Stimulated activated CD4-positive, alpha-beta T cell treated with anti-CD3 and anti-CD28 coated beads, Interleukin-4, amount 100 ng/mL, for 24 hours (primary cell): ENCODE measurements at places on chromosomes 6 and 20.

DNA sequence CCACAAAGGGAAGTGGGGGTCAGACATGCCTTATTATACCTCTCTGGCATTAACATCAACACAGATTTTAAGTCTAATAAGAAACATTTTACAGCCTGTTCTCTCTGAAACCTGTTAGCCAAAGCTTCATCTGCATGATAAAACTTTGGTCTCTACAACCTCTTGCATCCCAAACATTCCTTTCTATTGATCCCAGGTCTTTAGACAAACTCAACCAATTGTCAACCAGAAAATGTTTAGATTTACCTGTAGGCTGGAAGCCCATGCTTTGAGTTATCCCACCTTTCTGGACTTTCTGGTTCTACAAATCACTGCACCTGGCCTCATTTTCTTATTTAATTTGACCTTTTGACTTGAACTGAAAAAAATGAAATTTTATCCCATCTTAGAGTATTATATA, 20.8 kb downstream of the MCM8 start:
- no peak for DNase-seq

DNA sequence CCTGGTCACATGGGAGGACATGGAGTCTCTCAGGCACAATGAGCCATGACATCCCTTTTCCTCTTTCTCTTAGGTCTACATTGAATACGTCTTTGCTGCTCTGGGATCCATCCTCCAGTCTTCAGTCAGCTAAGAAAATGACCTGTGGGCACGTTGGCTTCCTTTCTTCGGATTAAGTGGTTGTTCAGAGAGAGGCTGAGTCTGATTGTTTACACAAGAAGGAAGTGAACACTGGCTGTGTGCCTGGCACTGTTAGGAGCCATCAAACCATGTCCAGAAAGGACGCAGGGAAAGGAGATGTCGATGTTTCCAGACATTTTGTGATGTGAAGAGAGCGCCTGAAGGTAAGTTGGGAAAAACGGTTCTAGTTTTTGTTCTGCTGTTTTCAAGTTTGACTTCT, 309.9 kb upstream of the CDYL start:
- no peak for DNase-seq

- no peak for DNase-seq
Observed at GRCh38 chr6:149237464-149237863, 80.0 kb upstream of the TAB2 start.

DNA sequence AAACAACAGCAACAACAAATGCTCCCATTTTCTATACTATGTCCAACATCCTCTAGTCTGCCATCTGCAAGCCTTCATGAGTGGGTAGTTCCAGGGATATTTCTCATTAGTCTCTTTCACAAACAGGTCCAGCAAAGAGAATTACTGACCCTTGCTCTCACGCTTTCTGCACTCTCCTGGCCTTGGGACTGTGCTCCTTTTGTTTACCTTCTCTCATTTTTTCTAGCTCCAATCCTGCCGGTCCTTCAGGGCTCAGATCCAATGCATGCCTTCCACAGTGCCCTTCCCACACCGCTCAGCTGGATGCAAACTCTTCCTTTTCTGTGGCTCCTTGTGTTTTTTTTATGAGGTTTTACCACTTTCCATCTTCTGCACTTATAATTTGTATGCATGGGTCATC, 47.2 kb downstream of the ADTRP start:
- no peak for DNase-seq

DNA sequence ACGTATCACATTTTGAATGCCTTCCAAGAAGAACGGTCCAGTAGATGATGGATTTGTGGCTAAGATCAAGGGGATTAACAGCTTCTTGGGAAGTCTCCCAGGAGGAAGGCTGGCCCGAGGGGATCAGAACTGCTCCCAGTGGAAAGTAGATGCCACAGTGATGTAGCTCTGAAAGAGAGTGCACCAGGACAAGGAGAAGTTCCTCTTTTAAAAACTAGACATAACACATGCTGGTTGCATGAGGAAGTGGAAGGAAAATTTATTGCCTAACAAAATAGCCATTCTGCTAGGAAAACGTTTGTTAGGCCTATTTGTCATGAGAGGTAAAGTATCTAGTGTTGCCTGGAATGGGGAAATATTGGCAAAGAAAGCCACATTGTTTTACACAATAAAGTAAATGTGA, 87.8 kb downstream of the CDH26 start:
- no peak for DNase-seq

DNA sequence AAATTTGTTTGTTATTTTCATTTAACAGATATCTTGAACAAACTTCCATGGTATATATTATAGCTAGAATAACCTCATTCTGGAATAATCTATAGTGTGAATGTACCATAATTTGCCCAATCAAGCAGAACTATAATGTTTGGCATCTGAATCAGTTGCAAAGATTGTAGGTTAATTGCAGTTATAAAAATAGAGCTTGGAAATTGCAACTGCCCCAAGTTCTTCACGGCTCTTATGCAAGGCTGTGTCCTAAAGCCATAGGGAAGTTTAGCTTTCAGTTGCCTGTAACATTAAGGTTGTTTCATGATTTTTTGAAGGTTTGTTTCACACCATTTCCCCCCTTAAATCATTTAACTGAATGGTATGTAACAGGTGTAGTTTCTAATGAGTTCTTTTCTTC, 19.4 kb downstream of the NQO2 start:
- no peak for DNase-seq

DNA sequence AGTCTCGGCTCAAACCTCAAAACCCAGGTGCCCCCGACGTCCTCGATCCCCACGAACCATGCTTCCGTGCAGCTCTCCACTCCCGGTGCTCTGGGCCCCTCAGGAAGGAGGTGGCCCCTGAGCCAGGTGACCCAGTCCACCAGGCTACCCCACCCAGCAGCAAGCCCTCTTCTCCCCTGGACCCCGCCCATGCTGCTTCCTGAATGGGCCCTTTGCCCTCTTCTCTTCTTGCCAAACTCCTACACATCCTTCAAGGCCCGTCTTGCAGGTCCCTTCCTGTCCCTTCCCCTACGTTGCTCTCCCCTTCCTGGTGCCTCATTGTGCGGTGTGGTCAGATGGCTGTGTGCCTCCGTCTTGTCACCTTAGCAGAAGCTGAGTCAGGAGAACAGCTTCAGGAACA, 3.4 kb upstream of the GATA5 start:
- DNase-seq: no peak

DNA sequence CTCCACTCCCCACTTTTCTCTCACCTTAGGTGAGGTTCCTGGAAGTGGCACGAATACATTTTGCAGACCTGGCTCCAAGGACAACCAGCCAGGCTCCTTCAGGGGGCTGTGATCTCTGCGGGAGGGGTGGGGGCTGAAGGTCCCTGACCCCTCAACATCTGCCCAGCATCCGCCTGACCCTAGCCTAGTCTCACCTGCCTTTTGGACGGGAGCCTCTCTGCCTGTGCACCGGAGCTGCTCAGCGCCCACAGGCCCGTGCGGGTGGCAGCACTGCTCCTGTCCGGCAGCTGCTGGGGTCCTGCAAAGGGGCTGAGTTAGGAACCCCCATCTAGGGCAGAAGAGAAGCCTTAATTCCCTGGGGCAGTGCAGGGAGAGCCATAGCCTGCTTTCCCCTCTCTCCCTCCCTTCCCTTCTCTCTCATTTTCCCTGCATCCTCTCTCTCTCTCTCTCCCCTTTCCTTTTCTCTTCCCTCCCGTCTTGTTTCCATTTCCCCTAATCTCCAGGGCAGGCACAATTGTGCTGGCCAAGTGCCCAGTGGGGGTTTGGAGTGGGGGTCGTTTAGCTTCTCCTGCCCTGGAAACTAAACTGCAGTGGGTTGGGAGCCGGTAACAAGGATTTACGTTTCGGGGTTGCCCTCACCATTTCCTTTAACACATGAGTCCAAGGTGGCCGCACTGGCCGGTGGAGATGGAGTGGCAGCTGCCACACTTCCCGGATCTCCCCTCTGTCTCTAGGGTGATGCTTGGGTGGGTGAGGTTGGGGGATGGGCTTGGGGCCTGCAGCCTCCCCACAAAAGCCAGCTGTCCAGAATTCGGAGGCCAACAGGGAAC, 54.1 kb downstream of the CTCFL start:
- no peak for DNase-seq

GRCh38 chr6:74969591-74970267, 236.1 kb downstream of the COL12A1 start:
- no peak for DNase-seq

DNA sequence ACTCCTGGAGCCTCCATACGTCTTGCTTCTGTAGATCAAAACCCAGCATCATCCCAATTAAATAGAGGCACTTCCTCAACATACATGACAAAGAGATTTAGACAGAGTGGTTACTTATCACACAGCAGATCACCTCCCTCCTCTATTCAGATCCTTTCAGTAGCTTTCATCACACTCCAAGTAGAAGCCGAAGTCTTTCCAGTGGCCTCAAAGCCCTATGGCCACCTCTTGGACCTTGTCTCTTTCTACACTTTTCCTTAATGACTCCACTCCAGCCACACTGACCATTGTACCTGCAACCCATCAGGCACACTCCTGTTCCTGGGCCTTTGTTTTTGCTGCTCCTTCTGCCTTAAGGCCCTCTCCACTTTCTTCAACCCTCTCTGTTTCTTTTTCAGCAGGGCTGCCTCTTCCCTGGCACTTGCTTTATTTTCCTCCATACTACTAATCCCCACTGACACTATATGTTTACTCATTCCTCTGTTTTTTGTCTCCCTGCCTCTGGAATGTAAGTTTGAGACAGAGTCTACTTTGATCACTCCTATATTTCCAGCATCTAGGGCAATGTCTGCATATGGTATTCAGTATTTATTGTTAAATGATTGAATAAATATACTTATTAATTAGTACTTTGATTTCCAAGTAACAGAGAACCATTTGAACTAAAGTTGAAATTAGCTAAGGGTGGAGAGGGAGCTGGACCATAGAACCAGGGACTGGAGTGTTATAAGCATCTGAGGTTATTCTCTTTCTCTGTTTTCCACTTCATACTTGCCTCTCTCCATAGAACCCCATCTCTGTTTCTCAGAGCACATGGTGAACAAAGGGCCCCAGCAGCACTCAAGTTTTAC, 43.4 kb upstream of the TRAM2 start:
- no peak for DNase-seq

DNA sequence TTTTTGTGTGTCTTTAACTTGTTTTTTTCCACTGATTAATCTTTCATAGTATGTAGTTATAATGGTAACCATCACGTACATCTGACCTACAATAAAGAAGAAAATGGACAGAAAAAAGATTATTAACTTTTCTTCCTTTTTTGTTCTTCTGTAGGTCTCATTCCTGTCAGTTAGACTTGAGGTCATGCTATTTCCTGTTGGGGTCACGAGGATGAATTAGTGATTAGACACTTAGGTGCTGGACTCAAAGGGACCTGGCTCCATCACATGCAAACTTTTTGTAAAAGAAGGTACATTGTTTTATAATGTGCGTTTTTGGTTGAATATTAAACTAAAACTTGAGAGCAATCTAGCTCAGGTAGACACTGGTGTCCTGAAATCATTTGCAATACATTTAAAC, 14.8 kb downstream of the MARCKS start:
- DNase-seq: no peak

GRCh38 chr20:382291-383115, 1.9 kb downstream of the TRIB3 start:
- no peak for DNase-seq

DNA sequence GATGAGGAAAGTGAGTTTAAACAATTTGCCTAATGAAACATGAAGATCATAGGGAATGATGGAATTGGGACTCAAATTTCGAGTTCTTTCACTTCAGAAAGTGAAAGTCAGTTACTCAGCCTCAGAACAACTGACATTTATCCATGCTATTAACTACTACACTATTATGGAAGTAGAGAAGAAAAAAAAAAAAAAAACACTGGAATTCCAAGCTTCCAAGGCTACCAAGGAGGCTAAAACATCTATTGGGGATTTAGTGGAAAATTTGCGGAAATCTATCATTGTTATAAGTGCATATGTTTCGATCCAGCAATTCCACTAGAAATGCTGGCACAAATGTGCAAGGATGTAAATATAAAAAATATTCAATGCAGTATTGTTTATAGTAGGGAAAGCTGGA, 70.4 kb downstream of the TSHZ2 start:
- no peak for DNase-seq

GRCh38 chr6:15285682-15286294, 39.9 kb downstream of the JARID2 start:
- no peak for DNase-seq

- DNase-seq: no peak
Observed at GRCh38 chr6:3353213-3353903, 94.6 kb downstream of the PSMG4 start.

DNA sequence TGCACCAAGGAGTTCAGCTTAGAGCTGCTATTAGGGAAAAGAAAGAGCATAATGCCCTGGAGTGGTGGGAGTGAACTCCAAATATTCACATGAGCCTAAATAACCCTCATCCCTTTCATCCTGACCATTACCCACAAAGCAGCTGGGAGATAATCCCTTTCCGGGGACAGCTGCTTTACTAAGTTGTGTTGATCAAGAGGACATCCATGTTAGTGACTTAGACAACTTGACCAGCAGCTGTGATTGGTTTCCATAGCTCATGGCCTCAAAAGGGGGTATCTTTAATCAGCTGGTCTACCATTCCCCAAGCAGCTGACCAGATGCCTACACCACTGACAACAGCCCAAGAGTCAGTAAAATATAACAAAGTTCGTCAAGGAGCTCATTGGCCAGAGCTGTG, 75.8 kb upstream of the LY86 start:
- no peak for DNase-seq
